ENCODE measurements at places on chromosomes 6 and 20. TPM values are rescaled to one million over a fixed set of nuclear protein-coding genes. Genes with fewer than 3 reads are reported as not detected.

Gene GATA5
- total RNA-seq: 0.29 TPM

Gene RIPOR3
- total RNA-seq: 0.08 TPM

Gene MAP7
- total RNA-seq: 22.2 TPM

Gene SLC32A1
- total RNA-seq: not detected

Gene STX7
- 26.7 TPM for total RNA-seq

Gene ANKRD6
- 1.8 TPM for total RNA-seq

Gene TRIM10
- total RNA-seq: not detected

Gene ASIP
- not detected for total RNA-seq

Gene HLA-DQB2
- not detected for total RNA-seq

Gene POLR3F
- 15.4 TPM for total RNA-seq

Gene TINAG
- not detected for total RNA-seq

Gene KCNK17
- not detected for total RNA-seq

Gene BRD2
- 133 TPM for total RNA-seq

Gene GGTLC1
- total RNA-seq: not detected

Gene PARD6B
- total RNA-seq: 2.2 TPM

Gene SMAP1
- total RNA-seq: 17.0 TPM

Gene PCSK2
- not detected for total RNA-seq

Gene RBM24
- total RNA-seq: 10.3 TPM

Gene CDSN
- not detected for total RNA-seq

Gene CCN6
- not detected for total RNA-seq

Gene CLPSL1
- not detected for total RNA-seq

Gene THBS2
- not detected for total RNA-seq

Gene PTCHD4
- total RNA-seq: not detected

Gene GRM1
- not detected for total RNA-seq

Gene TGM3
- total RNA-seq: not detected

Gene PRSS16
- total RNA-seq: 4.0 TPM

Gene RNF39
- total RNA-seq: not detected

Gene GSTA3
- not detected for total RNA-seq

Gene TCF19
- total RNA-seq: 17.1 TPM

Gene GPLD1
- total RNA-seq: 0.93 TPM

Gene NELFE
- 75.5 TPM for total RNA-seq

Gene PRDM13
- total RNA-seq: 0.45 TPM

Gene NMBR
- total RNA-seq: not detected

Gene SPATS1
- not detected for total RNA-seq

Gene SLC2A4RG
- 86.9 TPM for total RNA-seq

Gene RNF182
- 3.1 TPM for total RNA-seq

Gene SPEF1
- 1.9 TPM for total RNA-seq

Gene ZSCAN23
- total RNA-seq: not detected

Gene PIM1
- total RNA-seq: 10.4 TPM

Gene SLPI
- 9.0 TPM for total RNA-seq
